ENCODE measurements at places on chromosomes 6 and 20.
A peak's percentile ranks its signal among the peaks of the same experiment; 100 is the strongest.

DNA sequence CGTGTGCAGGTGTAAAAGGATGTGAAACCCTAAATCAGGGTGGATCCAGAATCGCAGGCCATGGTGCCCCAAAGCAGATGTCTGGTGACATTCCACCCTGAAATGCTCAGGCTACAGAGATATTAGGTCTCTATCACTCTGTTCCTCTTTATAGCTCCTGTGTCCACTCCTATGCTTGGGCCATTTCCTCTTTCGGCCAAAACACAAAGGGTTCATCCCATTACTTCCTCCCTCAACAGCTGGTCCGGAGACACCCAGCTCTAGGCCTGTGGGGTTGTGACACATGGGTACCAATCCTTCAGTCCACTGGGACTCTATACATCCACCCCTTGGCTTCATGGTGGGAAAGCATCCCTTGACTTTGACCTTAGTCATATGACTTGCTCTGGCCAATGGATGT is 1.7 kb upstream of the SIGLEC1 start:
- DNase-seq, result no peak

GRCh38 chr20:50221501-50222308 is 31.1 kb downstream of the CEBPB start:
- DNase-seq, result no peak

- no peak for DNase-seq
Measured at GRCh38 chr6:43124481-43124880, 46.6 kb upstream of the SRF start.

DNA sequence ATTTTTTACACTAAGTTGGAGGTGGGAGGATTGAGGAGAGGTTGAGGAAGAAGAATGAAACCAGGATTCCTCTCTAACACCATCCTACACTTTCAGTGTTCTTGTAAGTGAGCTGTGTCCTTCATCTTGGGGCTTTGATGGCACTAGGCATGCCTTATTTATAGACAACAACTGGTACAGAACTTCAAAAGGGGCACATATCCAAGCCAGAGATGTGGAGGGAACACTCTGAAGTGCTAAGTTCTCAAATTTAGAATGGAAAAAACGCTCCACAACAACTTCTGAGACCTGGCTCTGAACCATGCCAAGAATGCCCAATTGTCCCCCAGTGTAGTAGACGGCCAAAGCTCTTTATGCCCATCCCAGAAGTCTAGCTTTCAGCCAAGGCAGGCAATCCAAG is 16.2 kb upstream of the PKHD1 start:
- DNase-seq, result no peak

DNA sequence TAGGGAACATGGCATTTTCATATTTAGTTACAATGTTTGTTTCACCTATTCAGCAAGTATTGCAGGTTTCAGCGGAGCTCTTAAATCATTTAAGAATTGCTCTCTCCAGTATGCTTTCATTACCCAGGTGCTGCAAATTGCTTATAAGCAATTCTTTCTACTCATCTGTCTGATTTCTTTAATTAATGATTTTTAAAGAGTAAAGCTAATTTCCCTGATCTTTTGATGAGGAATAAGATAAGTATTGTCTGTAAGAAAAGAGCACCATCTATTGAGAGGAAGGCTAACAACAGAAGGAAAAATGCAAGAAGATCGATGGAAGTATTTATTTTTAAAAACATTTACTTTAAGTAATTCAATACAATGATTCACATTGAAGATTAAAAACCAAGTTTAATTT is 2.0 kb downstream of the OPRM1 start:
- no peak for DNase-seq

DNA sequence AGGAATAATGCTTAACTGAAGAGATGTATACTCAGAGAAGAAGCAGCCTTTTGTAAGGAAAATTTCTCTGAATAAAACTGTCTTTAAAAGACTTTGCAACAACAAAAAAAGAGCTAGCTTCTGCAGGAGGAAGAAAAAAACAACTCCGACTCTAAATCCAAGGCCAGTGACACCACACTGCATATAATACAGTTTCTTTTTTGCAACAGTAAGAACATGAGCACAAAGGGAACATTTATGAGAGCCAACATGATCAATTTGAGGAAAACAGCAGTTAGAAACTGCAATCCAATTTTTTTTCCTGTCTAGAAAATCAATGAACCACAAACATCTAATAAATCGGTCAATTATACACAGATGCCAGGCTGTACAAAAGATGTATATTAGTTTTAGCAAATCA is 42.9 kb upstream of the UST start:
- DNase-seq, result no peak

- DNase-seq, result no peak
Measured at GRCh38 chr6:47334334-47334733, 24.6 kb upstream of the TNFRSF21 start.

DNA sequence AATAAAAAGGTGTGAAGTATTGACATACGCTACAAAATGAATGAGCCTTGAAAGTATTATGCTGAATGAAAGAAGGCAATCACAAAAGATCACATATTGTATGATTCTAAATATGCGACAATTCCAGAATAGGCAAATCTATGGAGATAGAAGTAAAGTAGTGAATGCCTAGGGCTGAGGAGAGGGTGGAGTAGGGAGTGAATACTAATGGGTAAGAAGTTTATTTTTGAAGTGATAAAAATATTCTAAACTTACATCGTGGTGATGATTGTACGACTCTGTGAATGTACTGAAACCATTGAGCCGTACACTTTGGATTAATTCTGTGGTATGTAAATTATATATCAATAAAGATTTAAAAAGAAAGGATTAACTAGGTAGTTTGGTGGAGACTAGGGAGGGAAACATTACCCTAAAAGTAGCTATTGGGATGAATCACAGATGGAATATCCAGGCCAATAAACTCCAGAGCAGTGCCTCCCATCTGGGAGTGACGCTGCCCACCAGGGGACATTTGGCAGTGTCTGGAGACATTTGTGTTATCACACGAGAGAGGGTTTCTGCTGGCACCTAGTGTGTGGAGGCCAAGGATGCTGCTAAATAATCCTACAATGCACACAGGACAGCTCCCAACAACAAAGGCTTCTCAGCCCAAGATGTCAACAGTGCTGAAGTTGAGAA is 214.2 kb upstream of the PCSK2 start:
- no peak for DNase-seq

DNA sequence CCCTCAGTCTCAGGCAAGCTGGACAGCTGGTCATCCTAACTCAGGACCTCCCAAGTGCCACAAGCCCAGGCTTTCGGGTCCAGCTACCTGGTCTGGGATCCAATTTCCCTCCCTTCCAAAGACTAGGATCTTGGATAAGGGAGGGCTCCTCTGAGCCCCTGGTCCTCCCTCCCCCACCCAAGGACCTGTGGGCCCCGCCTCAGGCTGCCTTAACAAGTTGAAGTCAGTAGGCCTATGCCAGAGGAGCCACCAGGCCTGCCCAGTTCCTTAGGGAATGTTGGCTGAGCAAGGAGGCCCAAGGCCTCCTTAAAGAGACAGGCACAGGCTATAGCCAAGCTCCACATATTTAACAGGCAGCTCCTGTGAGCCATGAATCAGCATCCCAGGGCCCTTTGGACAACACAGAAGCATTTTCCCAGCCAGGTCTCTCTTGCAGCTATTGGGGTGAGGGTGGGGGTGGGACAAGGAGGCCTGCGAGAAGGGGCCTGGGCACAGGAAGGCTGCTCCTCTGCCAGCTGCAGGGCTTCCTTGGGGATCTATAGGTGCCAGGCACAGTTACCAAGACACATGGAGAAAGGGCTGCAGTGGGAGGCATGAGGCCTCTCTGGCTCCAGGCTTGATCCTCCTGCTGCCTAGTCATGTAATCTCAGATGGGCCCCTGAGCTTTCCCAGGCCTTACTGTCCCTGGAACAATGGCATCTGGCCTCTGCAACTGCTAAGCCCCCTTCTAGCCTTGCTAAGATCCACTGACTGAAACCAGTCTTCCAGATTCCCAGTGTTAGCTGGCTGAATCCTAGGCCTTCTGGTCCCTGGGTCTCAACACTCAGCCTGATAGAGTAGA is 27.4 kb upstream of the NOL4L start:
- DNase-seq, result no peak

GRCh38 chr20:63254606-63255384 is 532 bp upstream of the NKAIN4 start:
- no peak for DNase-seq

GRCh38 chr6:44219053-44219814 is 2.5 kb downstream of the MYMX start:
- peak; percentile 60 for DNase-seq

DNA sequence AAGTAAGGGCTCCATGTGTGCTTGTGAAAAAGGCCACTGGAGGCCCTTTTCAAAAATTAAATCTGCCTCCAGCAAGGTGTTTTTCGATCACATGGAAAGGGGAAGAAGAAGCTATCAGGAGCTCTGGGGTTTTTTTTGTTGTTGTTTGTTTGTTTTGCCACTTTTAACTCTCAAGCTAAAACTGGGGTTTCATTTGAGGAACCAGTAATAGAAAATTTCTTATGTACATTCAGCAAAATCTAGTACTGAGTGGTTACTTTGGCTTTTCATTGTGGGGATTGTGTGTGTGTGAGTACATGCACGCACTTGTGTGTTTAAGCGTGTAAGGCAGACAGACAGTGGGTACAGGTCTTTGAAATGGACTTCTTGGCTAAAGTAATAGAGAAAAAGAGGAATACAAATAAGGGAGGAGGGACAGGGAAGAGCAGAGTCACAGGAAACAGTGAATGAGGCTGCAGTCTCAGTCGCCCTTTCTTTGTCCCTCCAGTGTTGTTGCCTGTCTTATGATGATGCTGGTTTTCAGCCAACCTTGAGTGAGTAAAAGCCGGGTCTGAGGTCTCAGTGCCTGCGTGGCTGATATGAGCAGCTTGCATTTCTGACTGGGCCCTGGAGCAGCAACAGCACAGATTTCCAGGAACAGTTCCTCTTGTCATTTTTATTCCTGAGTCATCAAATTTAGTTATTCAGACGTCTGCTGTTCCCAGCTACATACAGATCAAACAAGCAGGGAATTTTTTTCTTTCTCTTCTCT is 26.2 kb downstream of the SLC16A10 start:
- DNase-seq, result no peak

- no peak for DNase-seq
Measured at GRCh38 chr6:117233145-117233544, 32.2 kb upstream of the VGLL2 start.

DNA sequence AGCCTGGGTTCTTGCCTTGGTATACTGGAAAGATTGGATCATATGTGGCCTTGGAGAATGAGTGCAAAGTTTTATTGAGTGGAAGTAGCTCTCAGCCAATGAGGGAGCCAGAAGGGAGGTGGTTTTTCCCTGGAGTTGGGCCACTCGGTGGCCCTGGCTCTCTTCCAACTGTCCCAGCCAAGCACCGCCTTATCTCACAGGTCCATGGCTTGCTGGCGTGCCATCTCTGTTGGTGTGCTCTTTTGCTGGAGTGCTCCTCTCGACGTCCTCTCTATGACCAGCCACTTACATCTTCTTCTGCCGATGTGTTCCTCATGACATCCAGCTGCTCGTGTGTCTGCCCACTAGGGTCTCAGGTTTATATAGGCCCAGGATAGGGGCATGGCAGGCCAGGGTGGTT is 505.9 kb upstream of the SYNCRIP start:
- DNase-seq, result no peak

DNA sequence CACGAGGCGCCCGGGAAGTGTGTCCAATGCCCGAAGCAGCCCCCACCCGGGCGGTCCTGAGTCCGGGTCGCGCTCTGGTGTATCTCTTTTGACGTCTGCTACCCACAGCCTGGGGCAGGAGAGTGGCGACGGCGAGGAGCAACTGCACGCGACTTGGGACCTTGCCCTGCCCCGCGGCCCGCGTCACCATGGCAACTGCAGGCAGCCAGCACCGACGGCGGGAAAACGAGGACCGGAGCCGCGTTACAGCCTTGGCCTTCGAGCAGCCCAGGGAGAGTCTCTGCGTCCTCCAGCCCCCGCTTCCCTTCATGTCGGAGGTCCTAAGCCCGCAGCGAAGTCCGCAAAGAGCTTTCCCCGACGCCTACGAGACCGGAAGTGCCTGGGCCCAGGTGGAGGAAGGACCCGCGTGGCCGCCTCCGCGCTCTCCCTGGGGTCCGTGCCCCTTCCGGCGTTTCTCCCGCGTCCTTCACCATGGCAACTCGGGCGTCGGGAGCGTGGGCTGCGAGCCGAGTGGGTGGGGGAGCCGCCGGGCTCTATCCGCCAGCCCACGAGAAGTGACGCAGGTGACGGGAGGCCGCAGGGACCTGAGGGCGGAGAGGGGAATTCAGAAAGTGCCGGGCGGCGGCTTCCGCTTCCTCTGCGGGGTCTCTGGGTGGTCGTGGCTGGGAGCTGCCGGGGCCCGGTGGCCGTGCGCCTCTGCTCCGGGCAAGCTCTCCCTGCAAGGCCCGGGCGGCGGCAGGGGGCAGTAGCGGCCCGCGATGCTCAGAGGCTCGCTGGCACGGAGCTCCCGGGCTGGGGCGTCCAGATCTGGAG is 88.6 kb upstream of the TGM3 start:
- peak; percentile 75 for DNase-seq

DNA sequence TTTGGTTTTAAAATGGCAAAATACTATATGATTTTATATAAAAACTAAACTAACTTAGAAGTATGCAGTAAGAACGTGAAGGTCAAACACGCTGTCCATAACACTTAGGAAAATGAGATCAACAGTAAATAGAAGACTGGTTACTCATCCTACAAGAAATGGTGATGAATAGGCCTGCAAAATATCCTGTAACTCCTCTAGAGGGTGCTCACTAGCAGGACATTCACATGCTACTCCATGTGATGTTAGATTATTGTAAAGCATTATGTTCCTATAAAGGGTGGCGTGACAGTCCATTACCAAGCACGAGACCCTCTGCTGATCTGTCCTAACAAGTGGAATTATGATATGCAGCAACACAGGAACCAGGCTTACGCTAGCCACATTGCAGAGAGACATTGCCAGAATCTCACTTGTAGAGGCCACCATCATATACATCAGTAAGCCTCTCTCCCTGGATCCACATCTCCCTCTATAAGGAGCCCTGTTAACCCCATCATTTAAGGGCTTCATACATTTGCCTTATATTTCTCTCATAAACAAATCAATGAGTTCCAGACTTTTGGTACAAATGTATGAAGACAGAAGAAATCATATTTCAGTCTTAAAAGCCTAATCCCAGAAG is 18.0 kb upstream of the DEFB129 start:
- DNase-seq, result peak; percentile 48

- DNase-seq, result no peak
Measured at GRCh38 chr20:9036593-9036992, 32.3 kb upstream of the PLCB4 start.

DNA sequence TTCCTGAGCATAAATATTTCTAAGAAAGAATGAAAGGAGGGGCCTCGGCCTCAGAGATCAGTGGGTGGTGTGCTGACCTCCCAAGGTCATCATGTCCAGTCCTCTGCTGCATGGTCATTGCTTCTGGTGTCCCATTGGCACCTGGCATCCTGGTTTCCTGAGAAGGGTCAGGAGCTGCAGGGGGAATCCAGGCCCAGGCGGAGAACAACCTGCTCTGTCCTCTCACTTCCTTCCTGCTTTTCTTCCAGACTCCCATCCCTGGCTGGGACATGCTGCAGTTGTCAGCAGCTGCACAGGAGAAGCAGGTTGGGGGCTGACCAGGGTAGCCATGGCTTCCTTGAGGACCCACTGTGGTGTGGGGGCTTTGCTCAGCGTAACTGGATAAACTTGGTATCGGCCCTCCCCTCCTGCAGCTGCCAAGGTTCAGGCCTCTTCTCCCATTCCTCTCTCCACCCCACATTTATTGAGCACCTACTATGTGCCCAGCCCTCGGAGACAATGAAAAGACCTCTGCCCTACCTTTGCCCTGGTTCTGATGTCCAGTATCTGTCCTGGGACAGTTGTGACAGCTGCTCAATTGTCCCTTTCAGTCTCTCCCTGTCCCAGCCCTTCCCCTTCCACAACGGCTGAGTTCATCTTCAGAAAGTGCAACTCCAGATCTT is 155.2 kb downstream of the CEBPB start:
- no peak for DNase-seq

GRCh38 chr6:77633993-77634715 is 18.7 kb upstream of the MEI4 start:
- DNase-seq, result no peak
